ENCODE measurements at places on chromosomes 11 and 22.

- no peak for DNase-seq
Measured at GRCh38 chr11:115709297-115709696, 205.1 kb upstream of the CADM1 start.

- no peak for DNase-seq
Measured at GRCh38 chr11:42025121-42025803, 565.8 kb upstream of the LRRC4C start.

DNA sequence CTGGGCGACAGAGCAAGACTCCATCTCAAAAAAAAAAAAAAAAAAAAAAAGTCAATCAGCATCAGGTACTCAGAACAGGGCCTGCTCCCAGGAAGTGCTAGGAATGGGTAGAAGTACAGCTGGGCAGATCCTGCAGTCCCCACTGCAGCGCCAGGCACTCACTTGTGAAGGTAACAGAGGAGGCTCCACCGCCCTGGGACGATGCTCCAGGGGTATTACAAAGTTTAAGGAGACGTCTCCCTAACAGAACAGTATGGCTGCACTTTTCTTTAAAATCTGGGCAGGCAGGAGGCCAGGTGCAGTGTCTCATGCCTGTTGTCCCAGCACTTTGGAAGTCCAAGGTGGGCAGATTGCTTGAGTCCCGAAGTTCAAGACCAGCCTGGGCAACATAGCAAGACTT is 1449.0 kb downstream of the BRD1 start:
- no peak for DNase-seq

DNA sequence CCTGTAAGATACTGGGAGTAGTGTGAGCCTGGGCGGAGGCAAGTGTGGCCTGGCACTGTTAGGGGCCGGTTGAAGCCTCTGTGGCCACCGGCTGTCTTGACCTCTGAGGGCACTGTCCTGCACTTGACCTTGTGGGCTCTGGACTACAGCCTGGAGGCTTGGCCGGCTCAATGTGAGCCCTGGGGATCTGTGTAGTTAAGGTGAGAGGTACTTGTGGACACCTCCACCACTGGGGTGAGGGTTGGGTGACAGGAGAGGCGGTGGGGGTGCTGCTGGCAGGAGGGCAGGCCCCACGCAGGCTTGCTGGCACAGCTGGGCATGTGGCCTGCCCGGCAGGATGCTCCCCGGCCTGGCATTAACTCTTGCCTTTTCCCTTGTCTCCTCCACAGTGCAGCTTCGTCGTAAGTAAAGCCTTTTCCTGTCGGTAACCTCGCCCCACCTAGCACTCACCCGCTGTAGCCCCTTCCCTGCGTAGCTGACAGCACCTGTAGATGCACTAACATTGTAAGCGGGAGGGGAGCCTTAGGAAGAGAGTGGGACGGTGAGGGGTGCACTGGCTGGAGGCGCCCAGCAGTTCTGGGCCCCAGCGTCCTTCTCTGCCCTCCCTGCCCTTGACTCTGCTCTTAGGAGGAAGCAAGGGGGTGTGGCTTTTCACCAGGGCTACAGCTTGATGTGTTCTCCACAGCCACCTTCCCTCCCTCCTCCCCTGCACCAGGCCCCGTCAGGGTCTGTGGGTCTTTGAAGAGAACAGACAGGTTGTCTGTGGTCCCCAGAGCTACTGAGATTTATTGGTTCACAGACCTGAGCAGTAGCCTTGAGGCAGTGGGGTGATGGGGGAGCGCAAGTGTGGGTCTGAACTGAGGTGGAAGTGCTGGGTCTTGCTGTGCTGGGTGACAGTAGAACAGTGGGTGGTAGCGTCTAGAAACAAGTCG is 17.6 kb downstream of the INCENP start:
- no peak for DNase-seq

DNA sequence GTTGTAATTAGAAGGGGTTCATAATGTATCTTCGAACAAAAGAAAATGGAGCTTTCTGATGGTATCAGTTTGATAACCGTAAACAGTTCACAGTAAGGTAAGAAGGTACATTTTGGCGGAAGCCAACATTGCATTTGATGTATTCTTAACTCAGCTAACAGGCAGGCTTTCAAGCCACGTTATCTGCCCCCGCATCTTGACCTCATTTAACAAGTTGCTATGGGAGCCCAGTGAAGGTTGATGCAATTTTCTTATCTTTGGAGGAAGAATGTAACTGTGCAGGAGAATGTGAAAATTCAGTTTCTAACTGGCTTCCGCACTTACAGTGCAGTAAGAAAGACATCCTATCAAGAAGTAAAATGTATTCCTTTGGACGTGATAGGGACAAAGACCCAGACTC is 110.6 kb downstream of the ETS1 start:
- DNase-seq, result no peak

- no peak for DNase-seq
Measured at GRCh38 chr11:65151331-65151899, 17.1 kb upstream of the SYVN1 start.

- no peak for DNase-seq
Measured at GRCh38 chr22:47304191-47304831, 541.9 kb downstream of the TBC1D22A start.

- DNase-seq, result no peak
Measured at GRCh38 chr11:104127828-104128227, 36.1 kb downstream of the PDGFD start.

GRCh38 chr22:25362883-25363240 is 143.4 kb downstream of the CRYBB2 start:
- DNase-seq, result no peak

GRCh38 chr11:113091481-113091780 is 130.2 kb downstream of the NCAM1 start:
- DNase-seq, result no peak

- no peak for DNase-seq
Measured at GRCh38 chr11:72308226-72309073, 64.5 kb upstream of the PHOX2A start.

GRCh38 chr22:35634943-35635540 is 13.2 kb upstream of the APOL6 start:
- no peak for DNase-seq

GRCh38 chr11:1502954-1503707 is 16.6 kb upstream of the MOB2 start:
- no peak for DNase-seq

DNA sequence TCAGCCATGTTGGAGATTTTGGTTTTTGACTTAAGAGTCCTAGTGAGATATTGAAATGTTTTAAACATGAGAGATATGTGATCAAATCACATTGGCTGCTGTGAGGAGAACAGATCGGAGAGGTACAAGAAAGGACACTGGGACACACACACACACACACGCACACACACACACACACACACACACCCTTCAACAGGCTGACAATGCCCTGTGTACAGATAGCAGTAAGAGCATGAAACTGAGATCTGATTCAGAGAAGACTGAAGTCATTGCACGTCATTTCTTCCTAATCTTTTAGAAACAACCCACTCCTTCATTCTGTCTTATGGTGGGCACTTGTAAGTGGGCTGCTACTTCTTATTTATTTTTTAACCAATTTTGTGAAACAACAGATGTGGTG is 200.5 kb upstream of the E2F8 start:
- DNase-seq, result no peak

GRCh38 chr11:69891421-69892236 is 72.4 kb upstream of the FGF3 start:
- DNase-seq, result no peak

DNA sequence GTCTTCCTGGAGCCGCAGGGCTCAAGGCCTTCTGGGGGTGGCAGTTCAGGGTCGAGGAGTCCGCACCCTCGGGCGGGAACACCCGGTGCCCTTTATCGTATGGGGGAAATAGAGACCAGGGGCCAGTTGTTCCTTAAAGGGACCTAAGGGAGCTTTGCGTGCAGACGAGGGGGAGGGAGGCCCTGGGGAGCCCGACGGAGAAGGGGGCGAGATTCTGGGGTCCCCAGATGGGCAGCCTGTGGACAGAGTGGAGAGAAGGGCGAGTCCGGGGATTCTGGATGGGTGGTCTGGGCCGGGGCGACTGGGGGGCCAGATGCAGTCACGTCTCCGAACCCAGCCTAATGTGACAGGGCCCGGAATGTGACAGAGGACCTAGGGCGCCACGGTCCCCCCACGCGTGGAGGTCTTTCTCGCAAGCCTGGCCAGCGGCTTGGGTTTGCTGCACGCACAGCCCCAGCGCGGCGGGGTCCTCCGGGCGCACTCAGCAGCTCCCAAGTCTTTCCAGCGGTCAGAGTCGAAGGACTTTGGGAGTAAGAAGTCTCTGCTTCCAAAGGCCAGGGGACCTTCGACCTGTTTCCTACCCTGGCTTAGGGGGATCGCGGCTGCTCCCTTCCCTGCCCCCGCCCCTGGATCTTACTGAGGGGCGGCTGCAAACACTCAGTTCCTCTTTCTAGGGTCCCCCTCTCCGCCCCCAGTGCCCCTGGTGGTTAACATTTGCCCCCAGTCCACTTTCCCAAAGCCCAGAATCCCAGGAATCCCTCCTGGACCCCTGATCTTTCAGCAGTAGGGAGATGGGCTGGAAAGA is 547 bp downstream of the TUBA8 start:
- DNase-seq, result no peak

- no peak for DNase-seq
Measured at GRCh38 chr11:73382747-73383146, 6.5 kb downstream of the RELT start.

- no peak for DNase-seq
Measured at GRCh38 chr11:29937526-29937925, 79.3 kb downstream of the KCNA4 start.

- DNase-seq, result no peak
Measured at GRCh38 chr11:121890377-121890776, 225.6 kb downstream of the BLID start.

DNA sequence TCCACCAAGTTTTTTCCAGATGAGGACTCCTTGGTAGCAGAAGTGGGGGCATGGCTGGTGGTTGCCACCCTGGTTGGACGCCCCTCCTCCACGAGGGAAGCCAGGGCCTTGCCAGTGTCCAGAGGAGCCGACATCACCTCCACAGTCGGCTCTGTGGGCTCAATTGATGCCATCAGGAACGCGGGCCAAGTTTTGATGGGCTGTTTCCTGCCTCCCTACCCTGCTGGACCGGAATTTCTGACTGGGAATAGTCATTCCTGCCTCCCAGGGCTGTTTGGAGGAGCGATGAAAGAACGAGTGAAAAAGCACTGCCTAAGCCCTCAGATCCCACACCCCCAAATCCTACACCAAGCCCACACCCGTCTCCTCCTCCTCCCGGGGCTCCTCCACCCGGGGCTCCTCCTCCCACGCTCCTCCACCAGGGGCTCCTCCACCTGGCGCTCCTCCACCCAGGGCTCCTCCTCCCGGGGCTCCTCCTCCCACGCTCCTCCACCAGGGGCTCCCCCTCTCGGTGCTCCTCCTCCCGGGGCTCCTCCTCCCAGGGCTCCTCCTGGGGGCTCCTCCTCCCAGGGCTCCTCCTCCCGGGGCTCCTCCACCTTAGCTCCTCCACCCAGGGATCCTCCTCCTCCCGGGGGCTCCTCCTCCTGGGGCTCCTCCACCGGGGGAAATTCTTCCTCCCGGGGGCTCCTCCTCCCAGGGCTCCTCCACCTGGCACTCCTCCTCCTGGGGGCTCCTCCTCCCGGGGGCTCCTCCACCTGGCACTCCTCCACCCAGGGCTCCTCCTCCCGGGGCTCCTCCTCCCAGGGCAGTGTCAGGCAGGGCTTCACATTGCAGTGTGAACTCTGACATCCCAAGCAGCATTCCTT is 10.0 kb upstream of the PRR5 start:
- no peak for DNase-seq

- DNase-seq, result no peak
Measured at GRCh38 chr11:41110527-41110926, 348.9 kb downstream of the LRRC4C start.

DNA sequence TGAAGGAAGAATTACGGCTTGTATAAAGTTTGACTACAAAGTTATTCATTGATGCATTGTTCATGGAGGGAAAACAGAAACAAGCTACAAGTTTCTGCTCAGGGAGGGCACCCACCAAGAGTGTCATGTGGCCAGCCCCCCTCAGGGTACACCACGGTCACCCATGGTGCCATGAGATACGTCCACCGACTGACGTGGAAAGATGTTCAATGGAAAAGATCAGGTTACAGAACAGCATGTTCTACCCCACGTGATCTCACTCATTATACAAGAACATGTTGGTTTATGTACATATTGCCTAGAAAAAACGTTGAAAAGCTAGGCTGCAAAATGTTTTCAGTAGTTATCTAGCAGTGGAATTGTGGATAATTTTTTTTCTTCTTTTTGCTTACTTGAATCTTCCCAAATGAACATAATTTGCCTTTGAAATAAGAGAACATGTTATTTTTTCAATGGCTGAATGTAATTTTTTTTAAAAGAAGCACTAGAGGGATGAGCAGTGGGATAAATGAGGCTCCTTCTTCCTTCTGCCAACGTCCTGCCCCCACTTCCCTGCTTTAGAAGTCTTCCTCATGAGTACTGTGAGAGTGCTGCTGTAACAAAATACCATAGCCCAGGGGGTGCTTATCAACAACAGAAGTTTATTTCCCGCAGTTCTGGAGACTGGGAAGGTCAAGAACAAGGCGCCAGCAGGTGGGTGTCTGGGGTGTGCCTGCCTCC is 22.5 kb downstream of the RCN1 start:
- no peak for DNase-seq

GRCh38 chr22:42282943-42283277 is 12.5 kb upstream of the TCF20 start:
- DNase-seq, result no peak

GRCh38 chr11:21893565-21893867 is 299.4 kb upstream of the ANO5 start:
- no peak for DNase-seq

GRCh38 chr22:38957046-38957770 is at the start of gene APOBEC3A:
APOBEC3A (plus strand) TSS chr22:38957609; CDS start chr22:38957692, 83 bp downstream.
- DNase-seq, result no peak

Measured in activated CD8-positive, alpha-beta memory T cell treated with anti-CD3 and anti-CD28 coated beads for 24 hours (primary cell).